ENCODE measurements at places on chromosomes 3 and 15.

GRCh38 chr3:183896610-183897009 is 11.9 kb upstream of the PARL start:
- DNase-seq: no peak

DNA sequence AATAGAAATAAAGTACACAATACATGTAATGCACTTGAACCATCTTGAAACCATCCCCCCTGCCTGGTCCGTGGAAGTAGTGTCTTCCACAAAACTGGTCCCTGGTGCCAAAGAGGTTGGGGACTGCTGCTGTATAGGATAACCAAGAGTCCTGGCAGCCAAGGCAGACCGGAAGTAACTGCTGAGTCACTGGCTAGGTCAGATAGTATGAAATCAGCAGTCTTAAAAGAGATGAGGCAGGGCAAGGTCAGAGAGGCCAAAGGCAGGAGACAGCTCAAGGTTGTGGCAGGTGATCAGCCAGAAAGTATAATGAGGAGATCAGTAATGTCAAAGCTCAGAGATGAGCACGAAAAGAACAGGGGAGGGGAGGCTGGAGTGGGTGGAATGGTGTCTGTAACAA is 60.2 kb downstream of the MAP3K13 start:
- no peak for DNase-seq

- no peak for DNase-seq
Measured at GRCh38 chr3:178532476-178532875, 3.8 kb upstream of the KCNMB2 start.

DNA sequence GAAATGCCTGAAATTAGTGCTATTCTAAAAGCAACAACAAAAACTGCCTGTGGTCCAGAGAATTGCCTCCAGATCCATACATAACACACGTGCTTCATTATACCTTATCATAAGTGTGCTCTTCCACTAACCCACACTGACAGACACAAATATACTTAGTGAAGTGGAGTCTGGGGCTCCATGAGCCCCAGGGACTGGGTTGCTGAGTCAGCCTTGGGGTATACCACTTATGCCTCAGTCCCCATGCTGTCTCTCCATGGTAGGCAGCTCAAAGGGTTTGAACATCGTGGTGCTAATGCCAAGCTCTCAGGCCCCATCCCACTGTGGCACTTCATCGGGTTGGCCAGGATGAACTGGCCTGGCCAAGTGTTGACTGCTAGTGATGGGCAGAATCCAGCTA is 10.8 kb downstream of the ZDHHC3 start:
- DNase-seq: no peak

- no peak for DNase-seq
Measured at GRCh38 chr3:192817053-192817452, 89.7 kb upstream of the FGF12 start.

GRCh38 chr3:181683563-181683962 is 28.2 kb upstream of the SOX2 start:
- DNase-seq: no peak

DNA sequence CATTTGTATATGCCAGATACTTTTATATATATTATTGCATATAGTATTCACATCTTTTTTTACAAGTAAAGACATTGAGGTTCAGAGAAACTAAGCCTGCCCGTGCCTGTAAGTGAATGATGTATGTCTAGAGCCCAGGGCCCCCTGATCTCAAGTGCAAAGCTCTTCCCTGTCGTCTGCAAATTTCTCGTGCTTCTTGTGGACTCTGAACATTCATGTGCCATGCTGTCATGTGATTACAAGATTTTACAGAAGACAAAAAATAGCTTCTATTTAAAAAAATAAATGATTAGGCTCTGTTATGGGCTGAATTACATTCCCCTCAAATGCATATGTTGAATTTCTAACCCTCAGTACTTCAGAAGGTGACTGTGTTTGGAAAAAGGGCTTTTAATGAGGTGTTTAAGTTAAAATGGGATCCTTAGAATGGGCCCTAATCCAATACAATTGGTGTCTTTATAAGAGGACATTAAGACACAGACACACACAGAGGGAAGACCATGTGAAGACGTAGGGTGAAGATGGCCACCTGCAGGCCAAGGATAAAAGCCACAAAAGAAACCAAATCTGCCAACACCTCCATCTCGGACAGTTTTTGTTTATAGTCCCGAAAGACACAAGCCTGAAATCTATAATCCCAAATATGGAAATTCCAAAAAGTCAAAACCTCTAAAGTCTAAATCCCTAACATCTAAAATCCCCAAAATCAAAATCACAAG is 3.9 kb upstream of the MASP1 start:
- no peak for DNase-seq
